ENCODE measurements at places on chromosomes 4 and X.

DNA sequence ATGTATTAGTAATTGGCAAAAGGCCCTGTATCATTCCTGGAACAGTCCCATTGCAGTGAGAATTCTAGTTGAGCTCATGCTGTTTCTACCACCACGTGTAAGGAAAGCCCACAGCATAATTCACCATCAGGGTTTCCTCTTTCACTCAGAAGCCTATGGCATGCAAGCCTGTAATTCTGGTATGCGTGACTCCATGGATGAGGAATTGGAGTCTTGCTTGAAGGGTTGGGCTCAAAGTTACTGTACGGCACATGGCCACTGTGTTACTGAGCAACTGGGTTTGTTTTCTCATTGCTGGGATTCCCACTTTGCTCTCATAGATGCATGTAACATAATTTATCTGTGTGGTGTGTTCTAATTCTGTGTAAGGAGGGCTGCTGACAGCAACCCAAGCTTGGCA, 132.3 kb upstream of the NR3C2 start:
- DNase-seq = no peak

DNA sequence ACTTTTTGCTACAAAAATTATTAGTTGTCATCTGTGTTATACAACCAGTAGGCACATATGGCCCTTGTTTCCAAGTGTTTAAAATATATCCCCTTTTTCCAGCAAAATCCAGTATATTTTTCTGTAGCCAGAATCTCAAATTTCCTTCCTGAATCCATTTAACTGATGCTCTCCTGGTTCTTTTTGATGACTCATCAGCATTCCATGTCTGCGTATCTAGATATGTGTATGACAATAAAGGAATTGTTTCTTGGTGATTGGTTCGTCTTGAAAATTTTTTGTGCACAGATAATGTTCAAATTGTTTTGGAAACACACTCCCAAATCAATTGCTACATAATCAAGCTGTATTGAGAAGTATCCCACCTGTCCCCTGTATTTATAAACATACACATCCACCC, 98.3 kb downstream of the ITM2A start:
- DNase-seq = no peak

DNA sequence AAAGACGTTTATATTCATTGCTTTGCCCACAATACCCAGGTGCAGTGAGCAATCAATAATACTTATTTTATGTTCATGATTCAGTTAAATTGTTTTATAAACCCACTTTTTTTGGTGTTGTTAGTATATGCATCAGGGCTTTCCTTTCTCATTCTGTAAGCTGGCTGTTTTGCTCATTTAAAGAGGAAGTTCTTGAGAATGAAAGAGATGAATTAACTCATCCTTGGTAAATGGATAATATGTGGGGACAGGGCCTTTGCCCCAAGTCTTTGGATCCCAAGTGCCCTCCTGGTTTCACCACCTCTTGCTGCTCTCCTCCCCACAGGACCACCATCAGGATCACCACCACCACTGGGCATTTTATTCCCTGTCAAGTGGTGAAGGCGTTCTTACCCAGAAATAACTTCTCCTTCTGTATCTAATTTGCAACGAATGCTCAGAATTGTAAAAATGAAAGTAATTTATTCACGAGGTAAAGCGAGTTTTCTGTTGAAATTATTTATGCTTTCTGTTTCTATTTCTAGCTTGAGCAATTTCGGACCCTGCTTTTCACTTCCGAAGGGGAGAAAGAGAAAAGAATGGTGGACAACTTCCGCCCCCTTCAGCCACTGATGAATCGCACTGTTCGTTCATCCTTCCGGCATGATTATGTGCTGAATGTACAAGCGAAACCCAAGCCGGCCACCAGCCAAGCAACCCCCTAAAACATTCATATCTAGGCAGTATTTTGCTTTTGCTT, 8.2 kb upstream of the ZRSR2 start:
- DNase-seq = no peak

DNA sequence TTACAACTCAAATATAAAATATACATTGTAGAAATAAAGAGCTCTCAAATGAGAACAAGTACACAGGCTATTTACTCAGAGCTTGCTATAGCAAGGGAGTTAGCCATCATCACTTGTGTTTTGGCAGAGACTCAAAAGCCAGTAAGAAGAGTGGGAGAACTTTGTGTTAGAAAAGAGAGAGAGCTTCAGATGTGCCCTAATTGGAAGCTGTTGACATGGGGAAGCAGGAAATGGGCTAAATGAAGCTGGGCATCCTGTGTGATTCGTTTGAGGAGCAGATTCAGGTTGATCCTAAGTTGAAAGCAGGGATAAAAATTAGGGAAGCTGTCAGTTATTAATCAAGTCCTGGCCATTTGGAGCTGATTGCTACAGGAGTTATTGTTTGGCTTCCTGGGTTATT, 207.4 kb upstream of the MAOA start:
- DNase-seq = no peak

DNA sequence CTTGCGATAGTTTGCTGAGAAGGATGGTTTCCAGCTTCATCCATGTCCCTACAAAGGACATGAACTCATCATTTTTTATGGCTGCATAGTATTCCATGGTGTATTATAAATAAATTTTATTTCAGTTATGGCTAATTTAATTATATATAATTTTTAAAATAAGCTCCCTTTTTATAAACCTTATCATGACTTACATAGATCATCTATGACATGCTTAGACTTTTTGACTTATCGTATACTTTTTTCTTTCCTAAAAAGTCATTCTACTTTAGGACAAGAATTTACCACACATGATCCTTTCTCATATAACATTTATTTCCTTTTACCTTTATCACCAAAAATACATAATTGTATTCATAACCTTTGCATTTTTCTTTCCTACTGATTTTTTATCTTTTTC, 376.5 kb downstream of the CCSER1 start:
- no peak for DNase-seq

DNA sequence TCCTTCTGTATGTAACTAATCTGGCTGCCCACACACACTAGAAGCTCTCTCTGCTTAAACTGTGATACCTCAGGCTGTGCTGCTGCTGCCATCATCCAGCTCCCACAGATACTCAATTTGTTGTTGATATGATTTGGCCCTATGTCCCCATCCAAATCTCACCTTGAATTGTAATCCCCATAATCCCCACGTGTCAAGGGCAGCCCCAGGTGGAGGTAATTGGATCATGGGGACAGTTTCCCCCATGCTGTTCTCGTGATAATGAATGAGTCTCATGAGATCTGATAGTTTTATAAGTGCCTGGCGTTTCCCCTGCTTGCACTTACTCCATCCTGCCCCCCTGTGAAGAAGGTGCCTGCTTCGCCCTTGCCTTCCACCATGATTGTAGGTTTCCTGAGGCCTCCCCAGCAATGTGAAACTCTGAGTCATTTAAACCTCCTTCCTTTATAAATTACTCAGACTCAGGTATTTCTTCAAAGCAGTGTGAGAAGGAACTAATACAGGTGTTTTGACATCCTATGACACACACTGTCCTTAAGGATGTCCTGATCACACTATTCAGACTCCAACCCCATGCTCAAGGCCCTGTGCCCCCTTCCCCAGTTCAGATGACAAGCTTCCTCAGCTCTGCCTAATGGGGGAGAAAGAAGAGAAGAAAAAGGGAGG, 2.9 kb upstream of the ATOH1 start:
- no peak for DNase-seq

GRCh38 chr4:94011190-94011589, 182.6 kb downstream of the ATOH1 start:
- no peak for DNase-seq

- DNase-seq = no peak
Observed at GRCh38 chrX:85052205-85052604, 48.5 kb downstream of the APOOL start.
